ENCODE measurements at places on chromosomes 3 and 15.

DNA sequence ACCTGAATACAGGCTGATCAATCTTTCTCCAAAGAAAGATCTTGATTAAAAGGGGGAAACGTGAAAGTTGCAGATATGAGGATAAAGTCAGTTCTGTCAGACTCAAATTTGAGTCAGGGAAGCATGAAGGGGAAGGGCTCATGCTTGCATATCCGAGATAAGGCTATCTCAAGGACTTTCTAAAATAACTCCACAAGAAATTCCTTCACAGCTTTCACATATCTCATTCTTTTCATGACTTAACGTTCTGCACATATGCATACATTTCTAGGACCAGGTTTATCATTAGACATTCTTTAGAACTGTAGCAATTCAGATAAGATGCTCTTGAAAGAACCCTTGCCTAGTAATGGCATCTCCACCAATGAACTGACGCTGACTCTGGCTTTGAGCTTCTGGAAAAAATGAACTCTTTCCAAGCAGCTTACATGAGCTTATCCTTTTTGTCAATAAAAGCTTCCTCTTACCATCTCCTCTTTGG is 15.9 kb downstream of the SH3GL3 start:
- H3K4me1 ChIP-seq: peaks cover 2% of the 10 kb centered on the region
- no peak overlapping the region for H3K27ac ChIP-seq
- H3K36me3 ChIP-seq: no peaks in the 10 kb centered on the region
- DNase-seq: no peak

- H3K36me3 ChIP-seq: no peaks in the 10 kb centered on the region
- no peak overlapping the region for H3K27ac ChIP-seq
- no peak overlapping the region for H3K4me3 ChIP-seq
- no peaks in the 10 kb centered on the region for H3K4me1 ChIP-seq
- DNase-seq: no peak
- H3K27me3 ChIP-seq: no peaks in the 10 kb centered on the region
Measured at GRCh38 chr3:107103786-107104185, 273.5 kb upstream of the CCDC54 start.

GRCh38 chr3:49166752-49167556 is 823 bp upstream of the CCDC71 start:
- no peak for DNase-seq
- H3K4me1 ChIP-seq: peaks cover 43% of the 10 kb centered on the region
- peak overlapping the region; percentile 93 for H3K27ac ChIP-seq
- H3K4me3 ChIP-seq: peak overlapping the region; percentile 86
- peaks cover 35% of the 10 kb centered on the region for H3K36me3 ChIP-seq

GRCh38 chr3:53711387-53711786 is 134.8 kb downstream of the CHDH start:
- H3K4me3 ChIP-seq: no peak overlapping the region
- peaks cover 4% of the 10 kb centered on the region for H3K27me3 ChIP-seq
- no peak overlapping the region for H3K27ac ChIP-seq
- no peaks in the 10 kb centered on the region for H3K4me1 ChIP-seq
- no peak for DNase-seq
- H3K36me3 ChIP-seq: no peaks in the 10 kb centered on the region
